ENCODE measurements at places on chromosomes 11 and 22.

DNA sequence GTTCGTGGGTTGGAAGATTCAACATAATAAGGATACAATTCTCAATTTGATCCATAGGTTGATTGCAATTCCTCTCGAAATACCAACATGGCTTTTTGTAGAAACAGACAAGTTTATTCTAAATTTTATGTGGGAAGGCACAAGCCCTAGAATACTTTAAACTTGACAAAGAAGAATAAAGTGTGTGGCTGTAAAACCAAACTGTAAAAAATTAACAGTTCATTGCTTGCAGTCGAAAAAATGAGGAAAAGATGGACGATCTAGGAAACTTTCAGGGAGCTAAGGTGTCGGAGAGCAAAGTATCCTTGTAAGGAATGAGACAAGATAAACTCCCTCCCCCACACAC lies 1.0 kb upstream of the GLB1L3 start:
- no peak for DNase-seq

DNA sequence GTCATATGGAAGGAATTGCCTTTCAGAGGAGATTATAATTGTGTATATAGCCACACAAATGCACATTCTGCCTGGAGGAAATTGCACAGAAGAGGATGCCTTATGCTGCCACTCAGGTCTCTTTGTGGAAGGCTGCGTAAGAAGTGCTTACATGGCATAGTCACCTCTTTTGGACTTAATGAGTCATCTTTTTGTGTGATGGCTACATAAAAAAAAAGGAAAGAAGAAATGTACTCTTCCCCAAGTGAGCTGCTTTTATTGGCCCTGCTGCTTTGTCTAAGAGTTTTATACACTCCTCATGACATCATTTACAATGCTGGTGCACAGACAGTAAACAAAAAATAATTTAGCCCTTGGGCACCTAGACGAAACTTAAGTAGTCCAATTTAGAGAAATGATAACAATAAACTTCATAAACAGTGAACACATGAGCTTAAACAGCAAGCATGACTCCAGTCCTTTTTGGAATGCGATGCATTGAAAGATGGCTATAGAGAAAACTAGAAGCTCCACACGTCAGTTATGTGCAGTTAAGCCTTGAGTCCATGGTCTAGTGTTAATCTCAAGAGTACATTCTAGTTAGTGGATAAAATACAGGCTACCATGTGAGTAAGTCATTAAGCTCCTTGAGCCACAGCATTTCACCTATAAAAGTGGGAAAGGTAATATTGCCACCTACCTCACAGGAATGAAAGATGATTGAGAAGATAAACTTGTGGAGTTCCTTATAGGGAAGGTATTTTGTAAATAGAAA lies 12.0 kb downstream of the CSTPP1 start:
- DNase-seq, result peak; percentile 40

- peak; percentile 22 for DNase-seq
Measured at GRCh38 chr11:61392981-61393595, 701 bp downstream of the TMEM216 start.

GRCh38 chr22:50733521-50734342 lies 4.3 kb upstream of the ACR start:
- peak; percentile 75 for DNase-seq

GRCh38 chr11:65572356-65573051 lies at the start of gene FAM89B:
Gene FAM89B, plus strand, starts transcription at chr11:65572538. Its CDS starts 132 bp downstream, at chr11:65572670.
- DNase-seq, result peak; percentile 89

- no peak for DNase-seq
Measured at GRCh38 chr22:40451210-40451609, 80.8 kb downstream of the SGSM3 start.

- no peak for DNase-seq
Measured at GRCh38 chr22:32909581-32910428, 108.3 kb downstream of the TIMP3 start.

DNA sequence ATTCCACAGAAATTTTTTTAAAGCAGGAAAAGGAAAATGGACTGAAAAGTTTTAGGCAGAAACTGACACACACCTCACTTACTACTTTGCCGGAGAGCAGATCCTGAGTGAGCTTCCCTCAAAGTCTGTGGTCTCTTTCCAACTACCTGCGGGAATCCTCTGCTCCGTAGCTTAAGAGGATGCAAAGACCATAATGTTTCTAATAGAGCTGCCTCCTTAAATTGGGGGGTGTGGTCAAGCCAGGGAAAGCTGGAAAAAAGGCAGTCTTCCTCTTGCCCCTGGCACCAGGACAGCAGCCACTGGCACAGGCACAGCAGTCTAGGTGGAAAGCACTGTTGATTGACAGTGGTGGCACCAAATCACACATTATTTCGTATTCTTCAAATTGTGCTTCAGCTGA lies at the start of gene ETS1:
ETS1 (minus strand) TSS at position 144 of the 400 bp plus-strand sequence. CDS start 14,428 bp downstream, outside the sequence.
- no peak for DNase-seq

DNA sequence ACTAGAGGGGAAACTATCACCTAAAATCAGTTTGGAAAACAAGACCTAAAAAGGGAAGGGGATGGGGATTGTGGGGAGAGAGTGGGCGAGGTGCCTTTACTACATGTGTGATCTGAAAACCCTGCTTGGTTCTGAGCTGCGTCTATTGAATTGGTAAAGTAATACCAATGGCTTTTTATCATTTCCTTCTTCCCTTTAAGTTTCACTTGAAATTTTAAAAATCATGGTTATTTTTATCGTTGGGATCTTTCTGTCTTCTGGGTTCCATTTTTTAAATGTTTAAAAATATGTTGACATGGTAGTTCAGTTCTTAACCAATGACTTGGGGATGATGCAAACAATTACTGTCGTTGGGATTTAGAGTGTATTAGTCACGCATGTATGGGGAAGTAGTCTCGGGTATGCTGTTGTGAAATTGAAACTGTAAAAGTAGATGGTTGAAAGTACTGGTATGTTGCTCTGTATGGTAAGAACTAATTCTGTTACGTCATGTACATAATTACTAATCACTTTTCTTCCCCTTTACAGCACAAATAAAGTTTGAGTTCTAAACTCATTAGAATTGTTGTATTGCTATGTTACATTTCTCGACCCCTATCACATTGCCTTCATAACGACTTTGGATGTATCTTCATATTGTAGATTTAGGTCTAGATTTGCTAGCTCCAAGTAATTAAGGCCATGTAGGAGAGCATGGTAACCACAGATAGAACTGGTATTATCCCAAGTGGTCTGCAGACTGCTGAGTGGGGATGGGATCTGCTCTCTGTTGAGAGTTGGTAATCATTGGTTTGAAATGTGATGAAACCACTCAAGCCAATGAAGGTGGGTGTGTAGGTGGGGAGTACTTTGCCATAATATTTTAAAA lies 3.6 kb downstream of the NEAT1 start:
- peak; percentile 64 for DNase-seq

GRCh38 chr11:69371731-69372588 lies 78.0 kb downstream of the MYEOV start:
- DNase-seq, result peak; percentile 39

DNA sequence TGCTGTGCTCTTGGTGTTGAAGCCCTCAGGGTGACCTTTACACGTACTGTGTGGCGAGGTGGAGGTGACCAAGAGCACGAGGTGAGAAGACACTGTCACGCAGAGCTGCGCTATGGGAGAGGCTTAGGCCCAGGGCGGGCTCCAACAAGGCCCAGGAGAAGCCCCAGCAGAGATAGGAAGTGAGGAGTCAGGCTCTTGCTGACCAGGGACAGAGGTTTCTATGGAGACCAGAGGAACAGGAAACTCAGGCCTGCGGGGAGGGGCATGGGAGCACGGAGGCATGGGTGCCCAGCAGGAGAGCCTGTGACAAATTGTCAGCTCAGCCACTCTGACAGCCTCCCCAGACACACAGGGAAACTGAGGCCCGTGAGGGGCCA lies 15.8 kb downstream of the DGKZ start:
- peak; percentile 88 for DNase-seq

GRCh38 chr11:59767225-59767611 lies 12.0 kb downstream of the STX3 start:
- DNase-seq, result no peak

- no peak for DNase-seq
Measured at GRCh38 chr11:533586-534395, 1.6 kb downstream of the HRAS start.

GRCh38 chr11:103668859-103669258 lies 367.6 kb upstream of the DDI1 start:
- DNase-seq, result no peak

DNA sequence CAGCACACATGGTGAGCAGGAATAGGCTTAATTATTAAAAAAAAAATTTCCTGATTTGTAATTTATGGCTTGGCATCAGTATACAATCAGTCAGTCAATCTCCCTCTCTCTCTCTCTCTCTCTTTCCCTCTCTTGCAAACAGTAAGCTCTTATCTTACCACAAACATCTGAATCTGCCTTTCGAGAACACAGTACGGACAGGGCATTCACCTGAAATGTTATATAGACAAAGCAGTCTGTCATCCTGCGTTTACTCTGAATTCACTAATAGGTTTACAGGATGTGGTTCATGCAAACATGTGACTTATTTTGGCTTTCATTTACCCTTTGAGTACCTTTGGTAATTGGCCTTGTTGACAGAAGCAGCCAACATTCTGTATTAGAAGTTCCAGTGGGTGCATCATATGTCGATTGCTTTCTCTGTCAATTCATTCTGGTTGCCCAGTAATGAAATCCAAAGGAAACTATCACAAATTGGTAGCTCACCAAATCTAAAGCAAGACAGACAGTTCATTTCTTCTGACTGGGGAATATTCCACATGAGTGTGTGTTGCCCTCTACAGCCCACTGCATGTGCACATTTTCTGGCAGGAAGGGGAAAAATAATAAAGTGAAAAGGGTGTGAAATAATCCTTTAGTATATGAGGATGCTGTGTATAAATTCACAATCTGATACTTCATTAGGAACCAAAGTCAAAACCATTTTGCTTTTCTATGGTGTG lies 1058.2 kb downstream of the LRRC4C start:
- no peak for DNase-seq

- no peak for DNase-seq
Measured at GRCh38 chr11:1597331-1597993, 632 bp downstream of the KRTAP5-2 start.

DNA sequence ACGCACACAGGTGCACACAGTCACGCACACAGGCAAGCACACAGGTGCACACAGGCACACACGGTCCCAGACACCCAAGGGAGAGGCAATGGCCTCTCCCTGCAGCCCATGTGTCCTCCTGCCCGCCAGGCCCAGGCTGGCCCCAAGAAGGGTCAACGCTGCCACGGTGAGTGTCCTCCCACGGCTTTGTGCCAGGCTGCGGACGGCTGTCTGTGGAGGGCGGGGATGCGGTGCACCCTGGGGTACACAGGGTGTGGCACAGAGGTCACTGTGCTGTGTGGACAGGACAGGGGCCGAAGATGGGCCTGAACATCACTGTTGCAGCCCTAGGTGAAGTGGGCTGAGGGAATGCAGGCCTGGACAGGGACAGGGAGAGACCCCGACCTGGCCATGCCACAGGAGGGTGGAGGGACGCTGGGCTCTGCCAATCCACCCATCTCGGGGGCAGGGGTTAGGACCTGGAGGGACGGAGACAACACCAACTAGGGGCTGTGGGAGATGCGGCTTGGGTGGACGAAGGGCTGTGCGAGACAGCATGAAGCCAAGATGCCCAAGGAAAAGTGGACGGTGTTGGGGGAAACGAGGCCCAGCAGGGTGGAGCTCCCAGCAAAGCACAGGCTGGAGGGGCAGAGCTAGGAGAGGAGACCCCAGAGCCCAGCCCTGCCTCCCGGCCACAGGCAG lies 523.8 kb downstream of the BRD1 start:
- DNase-seq, result no peak

DNA sequence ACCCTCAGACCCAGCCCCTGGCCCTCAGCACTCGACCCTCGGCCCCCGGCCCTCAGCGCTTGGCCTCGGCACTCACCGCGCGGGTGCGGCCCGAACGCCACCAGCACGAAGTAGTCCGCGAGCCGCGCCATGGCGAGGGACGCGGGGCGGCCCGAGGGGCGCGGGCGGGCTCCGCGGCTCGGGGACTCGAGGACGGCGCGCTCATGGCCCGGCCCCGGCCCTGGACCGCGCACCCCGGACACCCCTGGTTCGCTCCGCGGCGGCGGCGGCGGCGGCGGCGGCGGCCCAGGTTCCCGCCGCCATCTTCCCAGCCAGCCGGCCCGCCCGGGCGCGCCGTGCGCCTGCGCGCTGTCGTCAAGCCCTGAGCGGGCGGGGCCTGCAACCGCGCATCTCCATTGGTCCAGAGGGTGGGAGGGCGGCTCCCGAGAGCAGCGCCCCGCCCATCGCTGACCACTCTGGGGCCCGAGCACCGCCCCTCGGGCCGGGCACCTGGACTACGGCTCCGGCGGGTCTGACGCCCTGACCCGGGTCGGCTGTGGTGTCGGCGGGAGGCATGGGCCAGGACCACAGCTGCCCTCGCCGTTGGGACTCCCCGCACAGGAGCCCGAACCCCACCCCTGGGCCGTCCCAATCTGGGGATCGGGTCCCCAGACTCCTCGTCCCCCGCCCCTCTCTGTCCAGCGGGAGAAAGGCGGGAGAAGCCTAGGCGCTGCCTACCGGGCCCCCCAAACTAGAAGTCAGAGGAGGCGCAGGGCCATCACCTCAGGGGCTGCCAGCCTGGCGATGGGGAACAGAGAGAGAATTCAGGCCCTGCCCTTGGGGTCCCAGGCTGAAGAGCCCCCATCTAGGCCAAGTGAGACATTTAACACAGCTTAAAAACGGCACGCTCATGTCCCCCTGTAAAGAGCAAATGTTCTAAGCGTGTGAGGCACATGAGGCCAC lies at the start of gene SBF1:
SBF1 (minus strand) TSS at position 326 of the 942 bp plus-strand sequence; CDS start at position 131, 195 bp downstream.
- peak; percentile 91 for DNase-seq

DNA sequence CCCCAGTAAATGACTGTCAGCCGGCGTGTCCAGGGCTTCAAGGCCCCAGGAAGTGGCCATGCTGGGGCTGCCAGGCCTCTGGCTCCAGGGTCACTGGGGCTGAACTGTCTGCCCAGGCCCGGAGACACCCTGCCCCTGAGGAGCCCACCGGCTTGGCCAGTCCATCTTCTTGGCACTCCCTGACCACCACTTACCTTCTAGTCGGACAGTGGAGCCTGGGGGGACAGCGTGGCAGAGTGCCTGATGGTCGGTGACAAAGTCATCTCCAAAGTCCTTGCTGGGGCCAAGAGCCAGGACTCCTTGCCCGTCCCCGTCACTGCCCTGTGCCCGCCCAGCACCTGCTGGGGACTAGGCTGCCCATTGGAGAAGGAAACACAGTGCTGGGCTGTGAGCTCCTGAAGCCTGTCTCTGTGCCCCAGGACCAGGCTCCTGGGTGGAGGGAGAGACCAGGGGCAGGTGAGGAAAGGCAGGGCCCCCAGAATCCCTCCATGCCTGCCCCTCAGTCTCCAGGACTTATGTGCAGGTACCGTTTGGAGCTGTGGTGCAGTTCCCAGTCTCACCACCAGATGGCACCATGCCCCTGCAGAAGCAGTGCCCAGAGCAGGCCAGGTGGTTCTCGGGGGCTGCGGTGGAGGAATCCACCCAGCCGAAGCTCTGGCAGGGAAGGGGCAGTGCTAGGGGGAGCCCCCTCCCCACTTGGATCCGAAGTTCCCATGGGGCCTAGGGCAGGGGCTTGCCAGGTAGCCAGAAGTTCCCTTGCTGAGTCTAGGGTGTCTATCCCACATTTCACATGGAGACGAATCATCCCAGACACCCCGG lies 6.0 kb upstream of the CCDC188 start:
- peak; percentile 67 for DNase-seq

- DNase-seq, result peak; percentile 23
Measured at GRCh38 chr11:110490886-110491285, 61.1 kb downstream of the FDX1 start.
